ENCODE measurements at places on chromosomes 5 and 9.
A peak's percentile ranks its signal among the peaks of the same experiment; 100 is the strongest.

GRCh38 chr9:77954013-77954665 is 77.5 kb downstream of the GNAQ start:
- no peak for DNase-seq

GRCh38 chr5:82255844-82256243 is 22.3 kb downstream of the RPS23 start:
- no peak for DNase-seq

DNA sequence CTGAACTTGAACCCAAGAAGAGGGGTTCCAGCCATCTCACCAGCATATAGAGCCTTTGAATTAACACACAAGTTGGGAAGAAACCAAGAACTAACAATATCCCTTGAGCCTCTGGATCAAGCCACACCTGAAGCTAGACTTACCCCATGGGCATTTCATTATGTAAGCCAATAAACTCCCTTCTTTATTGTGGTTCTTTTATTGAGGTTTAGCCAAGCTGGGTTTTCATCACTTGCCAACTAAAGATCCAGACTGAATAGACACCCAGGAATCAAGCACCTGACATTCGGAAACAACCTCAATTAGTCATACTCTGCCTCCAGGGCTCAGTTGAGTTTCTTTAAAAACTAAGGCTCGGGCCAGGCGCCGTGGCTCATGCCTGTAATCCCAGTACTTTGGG is 226.7 kb downstream of the AGTPBP1 start:
- no peak for DNase-seq

DNA sequence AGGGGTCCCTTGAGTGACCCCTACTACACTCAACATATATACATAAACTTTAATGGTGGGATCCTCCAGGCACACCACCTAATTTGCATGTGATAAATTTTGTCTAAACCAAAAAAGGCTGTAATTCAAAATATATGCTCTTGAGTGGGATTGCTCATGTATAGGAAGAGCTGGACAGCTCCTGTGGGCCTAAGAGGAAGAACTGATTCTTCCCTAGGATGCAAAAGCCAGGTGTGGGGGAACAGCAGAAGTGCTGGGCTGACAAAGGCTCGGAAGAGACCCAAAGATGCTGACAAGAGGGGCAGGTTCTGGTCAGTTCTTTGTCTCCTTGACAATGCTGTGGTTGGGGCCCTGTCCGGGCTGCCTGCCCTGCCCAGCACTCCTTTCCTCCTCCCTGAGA is 43.9 kb downstream of the PCDH1 start:
- DNase-seq: no peak

- no peak for DNase-seq
Measured at GRCh38 chr9:124266139-124266825, 8.5 kb downstream of the NEK6 start.

DNA sequence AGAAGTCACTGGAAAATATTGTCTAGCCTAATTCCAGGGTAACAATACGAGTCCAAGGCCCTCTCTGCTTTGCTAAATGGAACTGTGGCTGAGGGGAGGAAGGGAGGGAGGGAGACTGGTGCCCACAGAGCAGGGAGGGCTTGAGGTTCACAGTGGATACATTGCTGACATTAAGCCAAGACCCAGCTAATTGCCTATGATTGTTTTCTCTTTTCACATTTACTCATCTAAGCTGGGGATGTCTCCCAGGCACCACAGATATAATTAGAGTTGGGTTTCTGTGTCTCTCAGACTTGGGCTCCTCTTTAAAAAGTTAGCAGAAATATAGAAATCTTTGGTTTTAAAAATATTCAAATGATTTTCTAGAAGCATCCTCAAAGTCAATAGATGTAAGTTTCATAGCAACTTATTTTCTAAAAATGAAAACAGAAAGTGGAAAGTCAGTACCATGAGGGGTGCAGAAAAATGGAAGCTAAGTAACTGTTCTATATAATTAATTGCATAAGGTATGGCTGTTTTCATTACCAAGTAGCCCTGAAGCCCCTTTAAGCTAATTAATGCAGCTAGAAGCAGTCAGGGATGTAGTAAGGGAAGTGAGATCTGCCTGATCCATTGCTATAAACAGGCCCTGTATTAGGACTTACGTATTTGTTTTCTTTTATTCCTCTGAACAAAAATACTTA is 259.8 kb downstream of the NDUFS4 start:
- DNase-seq: no peak

DNA sequence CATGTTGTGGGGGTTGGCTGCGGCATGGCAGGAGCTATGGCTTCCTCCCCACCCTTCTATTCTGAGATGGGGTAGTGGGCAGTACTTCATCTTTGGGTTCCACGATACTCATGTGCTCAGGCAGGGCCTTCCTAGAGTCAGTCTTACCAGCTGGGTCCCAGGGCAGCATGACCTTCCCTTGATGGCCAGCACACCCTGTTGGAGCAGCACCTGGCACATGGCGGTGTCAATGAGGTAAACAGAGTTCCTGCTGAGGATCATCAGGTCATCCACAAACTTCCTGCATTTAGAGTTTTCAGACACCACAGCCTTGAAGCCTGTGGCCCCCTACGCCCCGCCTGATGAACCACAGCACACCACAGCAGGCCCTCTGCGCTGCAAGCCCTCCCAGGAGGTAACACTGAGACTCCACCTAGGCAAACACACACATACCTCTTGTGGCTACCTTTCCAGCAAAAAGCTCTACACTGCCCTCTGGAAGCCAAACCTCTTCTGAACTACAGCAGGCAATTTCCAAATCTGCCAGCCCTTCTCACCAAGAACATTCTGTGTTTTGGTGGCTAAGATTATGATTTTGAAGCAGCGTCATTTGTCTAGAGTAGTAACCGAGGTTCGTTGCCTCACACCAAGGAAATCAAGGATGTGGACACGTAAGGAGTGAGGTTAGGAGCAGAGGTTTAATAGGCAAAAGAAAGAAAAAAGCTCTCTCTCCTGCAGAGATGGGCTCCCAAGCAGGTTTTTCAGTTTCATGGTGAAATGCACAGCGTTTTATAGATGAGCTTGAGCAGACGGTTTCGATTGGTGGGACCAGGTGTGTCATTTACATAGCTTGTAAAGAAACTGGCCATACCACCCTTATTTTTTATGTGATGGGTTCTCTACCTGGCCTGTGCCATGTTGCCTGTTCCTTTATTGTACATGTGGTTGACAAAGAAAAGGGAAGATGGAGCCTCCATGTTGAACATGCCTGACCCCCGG is 20.3 kb upstream of the TMEM174 start:
- no peak for DNase-seq

GRCh38 chr9:2628919-2629318 is 7.3 kb downstream of the VLDLR start:
- no peak for DNase-seq

GRCh38 chr5:31845361-31845760 is 206.4 kb downstream of the PDZD2 start:
- DNase-seq: no peak

DNA sequence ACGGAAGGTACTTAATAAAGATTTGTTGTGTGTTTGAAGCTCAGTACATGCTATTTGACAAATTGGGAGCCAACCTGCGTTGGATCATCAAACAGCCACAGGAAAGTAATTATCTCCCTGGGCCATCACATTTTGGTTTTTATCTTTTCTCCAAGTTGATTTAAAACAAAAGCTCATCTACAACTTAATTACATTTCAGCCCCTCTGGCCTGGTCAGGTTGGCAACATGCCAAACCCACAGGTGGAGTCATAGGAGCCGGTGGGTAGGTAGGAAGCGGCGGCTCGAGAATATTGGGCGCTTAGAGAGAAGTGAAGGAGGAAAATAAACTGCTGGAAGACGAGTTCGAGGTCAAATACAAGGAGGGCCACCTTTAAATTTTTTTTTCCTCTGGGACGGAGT is 64.9 kb upstream of the FANCC start:
- DNase-seq: no peak

DNA sequence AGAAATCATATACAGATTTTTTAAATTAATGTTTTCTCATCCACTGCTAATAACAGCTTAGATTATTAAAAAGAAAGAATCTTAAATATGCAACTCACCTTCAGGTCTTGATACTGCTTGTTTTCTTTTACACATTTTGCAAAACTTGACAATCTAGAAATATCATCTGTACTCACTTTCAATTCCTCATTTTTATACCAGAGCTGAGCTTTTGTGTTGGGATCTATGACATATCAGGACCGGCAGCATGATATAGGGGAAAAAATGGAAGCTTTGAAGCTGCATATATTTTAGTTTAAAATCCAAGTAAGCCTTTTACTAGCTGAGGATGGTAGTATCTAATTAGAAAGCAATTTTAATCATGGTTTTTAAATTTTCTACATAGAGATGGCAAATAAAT is 75.7 kb upstream of the SMARCA2 start:
- no peak for DNase-seq

DNA sequence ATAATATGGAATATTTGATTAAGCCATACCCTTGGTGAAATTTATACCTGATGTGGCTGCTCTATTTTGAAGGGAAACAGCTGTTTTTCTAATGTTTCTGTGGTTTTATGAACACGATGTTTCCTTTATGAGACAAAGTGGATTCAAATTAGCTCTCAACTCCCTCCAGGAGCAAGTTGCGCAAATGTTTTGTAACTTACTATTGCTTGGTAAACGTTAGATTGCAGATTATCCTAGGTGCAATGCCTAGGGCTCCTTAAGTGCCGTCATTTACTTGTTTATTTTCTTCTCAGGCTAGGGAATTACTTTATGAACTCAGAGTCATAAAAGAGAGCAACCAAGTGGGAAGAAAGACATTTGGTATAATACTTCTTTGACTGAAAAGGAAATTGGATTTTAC is 763.1 kb downstream of the TAF11L14 start:
- no peak for DNase-seq

DNA sequence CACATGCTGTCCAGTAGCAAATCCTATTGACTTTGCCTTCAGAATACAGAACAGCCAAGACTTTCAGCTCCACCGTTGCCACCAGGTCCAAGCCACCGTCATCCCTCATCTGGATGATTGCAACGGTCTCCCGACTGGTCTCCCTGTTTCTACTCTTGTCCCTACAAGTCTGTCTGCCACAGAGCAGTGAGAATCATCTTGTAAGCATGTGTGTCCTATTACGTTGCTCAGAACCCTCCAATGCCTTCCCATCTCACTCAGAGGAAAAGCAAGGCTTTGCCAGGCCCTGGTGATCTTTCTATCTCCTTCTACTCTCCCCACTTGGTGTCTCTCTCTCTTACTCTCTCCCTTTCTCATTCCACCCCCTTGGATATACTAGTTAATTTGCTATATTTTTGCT is 76.7 kb upstream of the GDNF start:
- DNase-seq: no peak

GRCh38 chr5:133687212-133688061 is 75.1 kb upstream of the FSTL4 start:
- DNase-seq: no peak

- DNase-seq: no peak
Measured at GRCh38 chr9:89304834-89305188, 6.2 kb upstream of the CKS2 start.

GRCh38 chr5:114700823-114701222 is 339.0 kb downstream of the KCNN2 start:
- DNase-seq: no peak

DNA sequence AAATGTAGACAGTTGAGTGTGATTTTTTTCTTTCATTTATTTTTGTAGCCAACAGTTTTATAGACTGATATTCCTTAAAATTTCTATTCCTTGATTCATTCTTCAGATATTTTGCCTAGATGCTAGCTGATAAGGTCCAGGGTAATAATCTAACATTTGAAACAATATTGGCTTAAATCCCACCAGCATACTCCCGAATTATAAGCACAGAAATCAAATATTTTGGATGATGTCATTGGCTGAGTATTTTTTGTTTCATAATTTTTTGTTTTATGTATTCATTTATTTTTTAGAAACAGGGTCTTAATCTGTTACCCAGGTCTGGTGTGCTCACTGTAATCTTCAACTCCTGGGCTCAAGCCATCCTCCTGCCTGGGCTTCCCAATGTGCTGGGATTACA is 88.4 kb downstream of the ISL1 start:
- no peak for DNase-seq

DNA sequence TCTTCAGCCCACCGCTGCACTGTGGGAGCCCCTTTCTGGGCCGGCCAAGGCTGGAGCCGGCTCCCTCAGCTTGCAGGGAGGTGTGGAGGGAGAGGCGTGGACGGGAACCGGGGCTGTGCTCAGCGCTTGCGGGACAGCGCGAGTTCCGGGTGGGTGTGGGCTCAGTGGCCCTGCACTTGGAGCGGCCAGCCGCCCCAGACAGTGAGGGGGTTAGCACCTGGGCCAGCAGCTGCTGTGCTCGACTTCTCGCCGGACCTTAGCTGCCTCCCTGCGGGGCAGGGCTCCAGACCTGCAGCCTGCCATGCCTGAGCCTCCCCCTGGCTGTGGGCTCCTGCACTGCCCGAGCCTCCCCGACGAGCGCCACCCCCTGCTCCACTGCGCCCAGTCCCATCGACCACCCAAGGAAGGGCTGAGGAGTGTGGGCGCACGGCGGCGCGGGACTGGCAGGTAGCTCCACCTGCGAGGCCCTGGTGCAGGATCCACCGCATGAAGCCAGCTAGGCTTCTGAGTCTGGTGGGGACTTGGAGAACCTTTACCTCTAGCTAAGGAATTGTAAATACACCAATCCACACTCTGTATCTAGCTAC is 92.9 kb upstream of the MAST4 start:
- no peak for DNase-seq

DNA sequence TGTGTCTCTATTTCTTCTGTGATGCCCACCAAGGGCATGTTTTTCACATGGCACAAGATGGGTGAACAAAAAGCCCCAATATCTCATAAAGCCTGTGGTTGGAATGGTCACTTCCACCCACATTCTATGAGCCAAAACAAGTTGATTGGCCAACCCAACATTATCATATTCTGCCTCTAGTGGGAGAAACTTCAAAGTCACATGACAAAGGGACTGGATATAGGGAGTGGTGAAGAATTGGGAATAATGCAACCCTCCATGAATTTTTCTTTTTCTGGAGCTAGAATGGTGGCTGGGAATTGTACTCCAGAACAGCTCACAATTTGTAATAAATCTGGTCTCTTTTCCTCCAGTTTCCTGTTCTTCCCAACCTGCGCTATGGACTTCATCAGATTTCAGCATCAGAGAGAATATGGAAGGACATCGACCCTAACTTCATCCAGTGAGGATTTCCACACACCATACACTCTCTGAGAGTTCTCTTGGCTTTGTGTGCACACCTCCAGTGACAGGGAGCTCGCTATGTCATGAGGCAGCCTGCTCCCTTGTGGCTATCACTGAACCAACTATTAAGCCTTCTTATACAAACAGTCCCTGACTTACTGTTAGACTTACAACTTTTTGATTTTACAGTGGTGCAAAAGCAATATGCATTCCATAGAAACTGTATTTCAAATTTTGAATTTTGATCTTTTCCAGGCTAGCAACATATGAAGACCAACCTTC is 12.0 kb upstream of the B4GALT1 start:
- no peak for DNase-seq

- no peak for DNase-seq
Measured at GRCh38 chr5:179227580-179228311, 117.5 kb downstream of the ADAMTS2 start.

GRCh38 chr9:127574072-127574993 is 37.7 kb upstream of the STXBP1 start:
- DNase-seq: peak; percentile 99

- peak; percentile 85 for DNase-seq
Measured at GRCh38 chr5:107794741-107795140, 124.0 kb upstream of the EFNA5 start.
